ENCODE measurements at places on chromosomes 12 and 14. TPM values are rescaled to one million over a fixed set of nuclear protein-coding genes. Genes with fewer than 3 reads are reported as not detected.

DNA sequence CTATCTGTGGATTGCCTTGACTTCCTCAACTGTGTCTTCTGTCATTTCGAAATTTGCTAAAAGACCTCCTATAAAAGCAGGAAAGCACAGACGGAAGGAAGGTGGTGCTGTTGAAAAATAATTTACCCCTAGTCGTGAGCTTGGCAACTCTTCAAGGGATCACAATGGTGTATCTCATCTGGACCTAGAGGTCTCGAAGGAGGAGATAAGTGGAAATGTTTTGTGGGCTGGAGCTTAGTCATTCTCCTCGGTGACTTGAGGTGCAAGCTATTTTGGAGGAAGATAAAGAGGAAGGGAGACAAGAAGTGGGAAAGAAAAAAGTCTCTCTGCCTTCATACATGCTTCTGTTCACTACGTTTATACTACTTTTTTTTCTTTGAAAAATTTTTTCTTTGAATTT, 89.9 kb downstream of the FLRT2 start:
- H3K36me3 ChIP-seq: no peaks in the 10 kb centered on the region
- no peak overlapping the region for H3K4me3 ChIP-seq
- H3K4me1 ChIP-seq: no peaks in the 10 kb centered on the region

GRCh38 chr14:53711205-53711604, 245.4 kb downstream of the BMP4 start:
- DNase-seq: no peak
- no peaks in the 10 kb centered on the region for H3K4me1 ChIP-seq

GRCh38 chr12:22733756-22734155, 108.8 kb downstream of the ETNK1 start:
- H3K27ac ChIP-seq: no peak overlapping the region
- H3K4me1 ChIP-seq: peaks cover 3% of the 10 kb centered on the region
- no peak overlapping the region for H3K4me3 ChIP-seq
- no peaks in the 10 kb centered on the region for H3K36me3 ChIP-seq
- no peaks in the 10 kb centered on the region for H3K27me3 ChIP-seq

The BCL11B gene
- 55.5 TPM for total RNA-seq

The GYS2 gene
- total RNA-seq: not detected

- H3K4me1 ChIP-seq: no peaks in the 10 kb centered on the region
- H3K27me3 ChIP-seq: no peaks in the 10 kb centered on the region
- H3K27ac ChIP-seq: no peak overlapping the region
- DNase-seq: no peak
- no peaks in the 10 kb centered on the region for H3K36me3 ChIP-seq
- H3K4me3 ChIP-seq: no peak overlapping the region
Observed at GRCh38 chr12:46164186-46164761, 104.6 kb downstream of the SLC38A1 start.

DNA sequence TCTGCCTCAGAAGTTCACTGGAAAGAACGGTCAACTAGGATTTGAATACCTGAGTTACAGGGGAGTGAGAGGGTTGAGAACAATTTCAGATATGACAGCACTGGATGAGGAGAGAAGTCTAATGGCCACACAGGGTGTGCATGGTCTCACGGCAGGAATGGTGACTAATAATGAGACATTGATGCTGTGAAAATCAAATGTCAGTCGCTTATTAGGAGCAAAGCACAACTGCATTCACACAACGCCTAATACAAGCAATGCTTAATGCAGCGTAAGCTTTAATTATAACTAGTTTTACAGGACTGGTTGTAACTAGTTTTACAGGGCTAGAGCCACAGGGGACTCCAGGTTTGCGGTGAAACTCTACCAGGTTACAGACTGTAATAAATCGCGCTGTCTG, 23.4 kb upstream of the PRIMA1 start:
- no peaks in the 10 kb centered on the region for H3K27me3 ChIP-seq
- H3K36me3 ChIP-seq: no peaks in the 10 kb centered on the region
- H3K27ac ChIP-seq: no peak overlapping the region
- DNase-seq: no peak

DNA sequence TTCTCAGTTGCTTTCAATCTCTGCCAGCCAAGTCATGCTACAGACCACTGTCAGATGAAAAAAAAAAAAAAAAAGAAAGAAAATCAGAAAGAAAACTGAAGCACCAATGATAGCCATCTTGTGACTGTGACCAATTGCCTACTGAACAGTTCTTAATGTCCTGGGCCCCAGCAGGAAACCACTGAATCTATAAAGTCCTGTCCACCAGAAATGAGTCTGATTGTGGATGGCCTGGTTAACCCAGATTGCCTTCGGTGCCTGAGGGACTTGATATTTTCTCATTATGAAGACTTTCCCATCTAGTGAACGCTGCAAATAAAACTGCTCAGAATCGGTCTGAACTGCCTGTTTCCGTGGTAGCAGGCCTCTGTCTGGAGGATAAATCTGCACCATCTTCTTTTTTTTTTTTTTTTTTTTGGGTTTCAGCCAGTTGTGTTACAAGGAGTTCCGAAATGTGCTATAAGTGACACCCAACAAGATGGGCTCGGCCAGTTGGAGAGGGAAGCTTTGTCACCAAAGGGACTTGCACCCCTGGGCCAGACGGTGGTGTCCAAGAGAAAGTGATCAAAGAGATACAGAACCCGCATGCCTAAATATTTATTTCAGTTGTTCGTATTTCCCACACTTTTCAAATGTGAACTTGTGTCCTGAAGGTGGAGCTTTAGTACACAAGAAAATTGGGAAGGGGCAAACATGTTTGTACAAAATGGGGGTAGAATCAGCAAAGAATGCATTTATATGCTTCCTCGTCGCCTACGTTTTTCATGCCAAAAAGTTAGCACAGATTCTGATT, 3.0 kb upstream of the PLXNC1 start:
- H3K27me3 ChIP-seq: peaks cover 33% of the 10 kb centered on the region
- H3K36me3 ChIP-seq: no peaks in the 10 kb centered on the region
- H3K4me3 ChIP-seq: no peak overlapping the region
- peaks cover 8% of the 10 kb centered on the region for H3K4me1 ChIP-seq

GRCh38 chr12:53049571-53050318, at the start of gene TNS2:
TNS2 (plus strand) TSS chr12:53050065; CDS start chr12:53050186, 121 bp downstream.
- H3K36me3 ChIP-seq: no peaks in the 10 kb centered on the region
- H3K27me3 ChIP-seq: no peaks in the 10 kb centered on the region
- no peak for DNase-seq

DNA sequence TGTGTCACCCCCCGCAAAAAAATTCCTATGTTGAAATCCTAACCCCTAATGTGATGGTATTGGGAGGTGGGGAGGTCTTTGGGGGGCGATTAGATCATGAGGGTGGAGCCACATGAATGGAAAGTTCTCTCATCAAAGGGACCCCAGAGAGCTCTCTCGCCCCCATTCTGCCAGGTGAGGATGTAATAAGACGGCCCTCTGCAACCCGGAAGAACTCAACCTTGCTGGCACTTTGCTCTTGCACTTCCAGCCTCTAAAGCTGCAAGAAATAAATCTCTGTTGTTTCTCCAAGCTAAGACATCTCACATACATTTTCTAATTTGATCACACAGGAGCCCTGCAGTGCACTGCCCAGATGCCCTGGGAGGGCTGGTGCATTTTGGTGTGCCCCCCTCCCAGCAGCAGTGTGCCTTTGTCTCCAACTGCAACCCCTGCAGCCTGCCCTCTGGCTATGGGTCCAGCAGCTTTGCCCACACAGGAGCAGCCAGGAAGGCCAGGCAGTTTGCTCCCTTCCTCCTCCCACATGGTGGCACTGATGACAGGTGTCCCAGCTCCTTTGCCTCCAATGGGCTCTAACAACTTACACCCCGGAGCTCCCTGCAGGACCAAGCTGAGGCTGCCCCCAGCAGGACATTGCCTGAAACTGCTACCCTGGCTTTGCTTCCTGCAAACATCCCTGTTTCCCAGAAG, 59.3 kb downstream of the C14orf132 start:
- H3K27me3 ChIP-seq: peaks cover 4% of the 10 kb centered on the region
- no peak overlapping the region for H3K27ac ChIP-seq
- no peaks in the 10 kb centered on the region for H3K36me3 ChIP-seq
- DNase-seq: no peak
- no peak overlapping the region for H3K4me3 ChIP-seq
- no peaks in the 10 kb centered on the region for H3K4me1 ChIP-seq

DNA sequence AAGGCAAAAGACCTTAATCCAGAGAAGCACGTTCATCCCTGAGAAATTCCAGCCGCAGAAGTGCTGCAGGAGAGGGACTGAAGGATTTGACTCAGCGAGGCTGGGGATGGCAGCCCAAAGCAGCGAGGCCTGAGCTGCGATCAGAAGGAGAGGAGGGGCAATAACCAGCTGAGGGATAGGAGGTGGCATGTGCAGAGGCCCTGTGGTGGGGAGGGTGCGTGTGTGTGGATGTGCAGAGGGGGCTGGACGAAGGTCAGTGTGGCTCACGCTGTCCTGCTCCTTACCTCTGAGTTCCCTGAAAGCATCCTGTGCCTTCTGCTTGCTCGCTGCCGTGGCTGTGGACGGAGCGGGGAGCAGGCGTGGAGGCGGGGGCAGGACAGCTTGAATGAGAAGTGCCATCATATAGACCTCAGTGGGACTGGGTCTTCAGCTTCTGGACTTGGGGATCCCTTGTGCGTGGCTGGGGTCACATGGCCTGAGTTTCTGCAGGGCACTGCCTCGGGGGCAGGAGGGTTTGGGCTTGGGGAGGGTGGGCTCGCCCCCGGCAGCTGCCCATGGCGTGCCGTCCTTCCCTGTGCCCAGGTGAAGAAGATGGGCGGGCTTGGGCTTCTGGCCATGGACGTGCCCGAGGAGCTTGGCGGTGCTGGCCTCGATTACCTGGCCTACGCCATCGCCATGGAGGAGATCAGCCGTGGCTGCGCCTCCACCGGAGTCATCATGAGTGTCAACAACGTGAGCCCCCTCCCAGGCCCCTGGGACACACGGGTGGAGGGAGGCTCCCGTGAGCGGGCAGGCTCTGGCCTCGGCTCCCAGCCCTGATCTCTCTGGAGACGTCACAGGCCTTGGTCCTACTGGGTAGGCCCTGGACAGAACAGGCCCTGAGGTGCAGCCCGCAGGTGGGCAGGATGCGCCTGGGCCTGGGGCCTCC, 11.0 kb downstream of the ACADS start:
- no peaks in the 10 kb centered on the region for H3K4me1 ChIP-seq
- H3K27ac ChIP-seq: no peak overlapping the region
- no peak overlapping the region for H3K4me3 ChIP-seq
- H3K36me3 ChIP-seq: peaks cover 2% of the 10 kb centered on the region

The RNASE7 gene
- total RNA-seq: 0.47 TPM

DNA sequence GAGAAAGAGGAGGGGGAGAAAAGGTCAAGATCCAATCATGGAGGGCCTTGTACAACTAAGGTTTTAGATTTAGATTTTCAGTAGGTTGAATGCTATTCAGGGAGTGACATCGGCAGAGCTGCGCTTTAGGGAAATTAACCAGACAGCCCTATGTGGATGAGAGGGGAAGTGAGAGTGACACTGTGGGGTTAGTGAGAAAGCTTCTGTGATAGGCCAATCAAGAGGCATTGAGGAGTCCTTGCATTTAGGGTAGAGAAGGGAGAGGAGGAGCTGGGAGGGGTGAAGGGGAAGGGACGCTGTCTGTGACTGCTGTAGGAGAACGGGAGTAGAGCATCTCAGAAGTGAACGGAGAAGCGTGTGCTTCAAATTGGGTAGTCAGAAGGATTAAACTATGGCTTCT, 3.4 kb downstream of the HSD17B6 start:
- no peak overlapping the region for H3K4me3 ChIP-seq
- H3K27ac ChIP-seq: no peak overlapping the region
- no peaks in the 10 kb centered on the region for H3K36me3 ChIP-seq
- no peak for DNase-seq
- H3K27me3 ChIP-seq: no peaks in the 10 kb centered on the region

DNA sequence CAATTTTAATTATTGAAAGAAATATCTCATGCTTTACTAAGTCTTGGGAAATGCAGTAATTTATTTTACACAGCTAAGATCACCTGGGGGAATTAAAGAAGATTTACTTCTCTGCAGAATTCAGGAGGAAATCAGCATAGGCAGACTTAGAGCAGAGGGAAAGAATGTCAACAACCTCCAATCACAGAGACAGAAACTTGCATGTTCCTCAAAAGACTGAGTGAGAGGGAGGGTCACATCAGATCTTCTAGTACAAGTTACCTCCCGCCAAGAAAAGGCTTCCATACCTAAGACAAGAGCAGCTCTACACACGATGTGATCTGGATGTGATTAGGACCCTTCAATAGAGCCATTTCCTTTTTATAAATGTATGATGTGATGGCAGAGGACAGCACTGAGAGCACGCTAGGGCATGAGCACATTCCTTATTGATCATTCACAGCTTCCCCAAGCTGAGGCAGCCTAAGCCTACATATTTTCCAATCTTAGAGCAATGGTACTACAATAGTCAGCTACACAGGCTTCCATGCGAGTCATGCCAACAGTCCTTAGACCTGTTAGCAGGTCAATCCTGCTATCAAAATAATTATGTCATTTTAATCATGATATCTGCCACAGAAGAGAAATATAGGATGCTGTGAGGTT, 403.3 kb downstream of the ETNK1 start:
- no peaks in the 10 kb centered on the region for H3K27me3 ChIP-seq
- DNase-seq: no peak
- no peak overlapping the region for H3K4me3 ChIP-seq
- no peaks in the 10 kb centered on the region for H3K4me1 ChIP-seq

GRCh38 chr14:96189281-96189711, 15.3 kb upstream of the BDKRB2 start:
- no peaks in the 10 kb centered on the region for H3K36me3 ChIP-seq
- no peak overlapping the region for H3K4me3 ChIP-seq
- no peak overlapping the region for H3K27ac ChIP-seq

DNA sequence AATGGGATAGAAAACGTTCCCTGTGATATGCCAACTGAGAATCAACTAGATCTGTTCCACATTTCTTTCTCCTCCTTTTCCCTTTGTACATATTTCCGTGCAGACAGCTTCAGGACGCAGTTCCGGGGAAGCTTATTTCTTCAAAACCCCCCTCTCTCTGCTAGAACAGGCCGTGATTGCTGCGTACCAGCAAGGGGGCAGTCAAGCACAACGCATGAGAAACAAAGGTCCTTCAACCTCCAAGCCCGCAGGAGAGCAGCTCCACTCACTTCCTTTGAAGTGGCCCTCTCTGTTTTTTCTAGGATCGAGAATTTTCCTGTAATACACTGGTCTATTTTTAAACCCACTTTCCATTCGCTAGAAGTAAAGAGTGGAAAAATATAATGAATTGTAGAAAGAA, 80.8 kb downstream of the ZNF664 start:
- H3K27me3 ChIP-seq: no peaks in the 10 kb centered on the region
- no peak for DNase-seq
- H3K4me1 ChIP-seq: no peaks in the 10 kb centered on the region
- no peaks in the 10 kb centered on the region for H3K36me3 ChIP-seq

The GLTP gene
- total RNA-seq: 20.7 TPM

DNA sequence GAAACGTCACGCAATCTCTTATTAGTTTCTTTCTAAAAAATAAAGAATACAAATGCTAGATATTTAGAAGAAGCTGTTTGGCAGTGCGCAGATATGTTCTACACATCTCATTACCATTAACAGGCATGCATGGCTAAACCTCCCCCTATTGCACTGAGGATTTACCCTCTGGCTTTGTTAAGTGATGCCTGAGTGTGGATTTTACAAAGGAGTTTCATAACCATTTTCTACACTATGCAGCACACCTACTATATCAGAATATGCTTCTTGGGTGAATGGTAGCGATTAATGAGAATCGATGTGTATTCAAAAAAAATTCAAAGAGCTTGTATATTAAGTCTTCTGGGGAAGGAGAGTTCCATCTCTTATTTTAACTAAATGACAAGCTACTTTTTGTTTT, 1.1 kb upstream of the RMST start:
- H3K27ac ChIP-seq: no peak overlapping the region
- H3K36me3 ChIP-seq: no peaks in the 10 kb centered on the region
- peaks cover 35% of the 10 kb centered on the region for H3K27me3 ChIP-seq
- no peak for DNase-seq
- H3K4me1 ChIP-seq: no peaks in the 10 kb centered on the region

The DYNC1H1 gene
- total RNA-seq: 114 TPM

- no peak overlapping the region for H3K27ac ChIP-seq
- H3K4me3 ChIP-seq: no peak overlapping the region
- peaks cover 18% of the 10 kb centered on the region for H3K4me1 ChIP-seq
- no peaks in the 10 kb centered on the region for H3K36me3 ChIP-seq
- DNase-seq: no peak
- H3K27me3 ChIP-seq: no peaks in the 10 kb centered on the region
Observed at GRCh38 chr12:105332925-105333324, 2.4 kb downstream of the C12orf75 start.

Measured in thymus (tissue), 14 donors.